Kasumi-1 (cell line): ENCODE measurements at places on chromosomes 12 and 14.

DNA sequence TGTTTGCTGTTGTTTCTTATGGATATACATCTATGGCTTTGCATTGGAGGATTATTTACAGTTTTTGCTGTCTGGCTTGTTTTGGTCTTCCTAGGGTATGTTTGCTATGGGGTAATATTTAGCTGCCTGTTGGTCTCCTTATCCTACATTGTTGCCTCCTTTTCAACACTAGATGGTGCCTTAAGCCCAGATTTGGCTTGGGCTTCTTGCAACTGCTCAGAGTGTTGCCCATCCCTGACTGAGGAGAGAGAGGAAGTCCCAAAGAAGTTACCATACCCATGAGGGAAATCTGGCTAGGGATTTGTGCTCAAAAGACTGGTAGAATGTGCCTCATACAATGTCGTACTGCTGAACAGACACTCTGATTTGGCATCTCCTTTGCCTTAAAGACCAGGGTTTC lies 94.6 kb upstream of the MUCL1 start:
- peak; percentile 39 for DNase-seq

GRCh38 chr12:71599210-71599609 lies 64.4 kb downstream of the ZFC3H1 start:
- no peak for DNase-seq

GRCh38 chr12:80567401-80567800 lies 123.4 kb downstream of the PTPRQ start:
- no peak for DNase-seq

DNA sequence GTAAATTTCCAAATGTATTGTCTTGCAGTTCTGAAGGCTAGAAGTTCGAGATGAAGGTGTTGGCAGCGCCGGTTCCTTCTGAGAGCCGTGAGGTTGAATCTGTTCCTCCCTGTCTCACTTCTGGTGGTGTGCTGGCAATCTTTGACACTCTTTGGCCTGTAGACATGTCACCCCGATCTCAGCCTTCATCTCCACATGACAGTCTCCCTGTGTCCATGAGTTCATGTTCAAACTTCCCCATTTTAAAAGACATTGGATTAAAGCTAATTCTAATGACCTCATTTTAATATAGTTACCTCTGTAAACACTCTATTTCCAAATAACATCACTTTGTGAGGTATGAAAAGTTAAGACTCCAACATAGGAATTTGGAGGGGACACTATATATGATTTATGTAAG lies 4.1 kb upstream of the RBM19 start:
- peak; percentile 18 for DNase-seq

DNA sequence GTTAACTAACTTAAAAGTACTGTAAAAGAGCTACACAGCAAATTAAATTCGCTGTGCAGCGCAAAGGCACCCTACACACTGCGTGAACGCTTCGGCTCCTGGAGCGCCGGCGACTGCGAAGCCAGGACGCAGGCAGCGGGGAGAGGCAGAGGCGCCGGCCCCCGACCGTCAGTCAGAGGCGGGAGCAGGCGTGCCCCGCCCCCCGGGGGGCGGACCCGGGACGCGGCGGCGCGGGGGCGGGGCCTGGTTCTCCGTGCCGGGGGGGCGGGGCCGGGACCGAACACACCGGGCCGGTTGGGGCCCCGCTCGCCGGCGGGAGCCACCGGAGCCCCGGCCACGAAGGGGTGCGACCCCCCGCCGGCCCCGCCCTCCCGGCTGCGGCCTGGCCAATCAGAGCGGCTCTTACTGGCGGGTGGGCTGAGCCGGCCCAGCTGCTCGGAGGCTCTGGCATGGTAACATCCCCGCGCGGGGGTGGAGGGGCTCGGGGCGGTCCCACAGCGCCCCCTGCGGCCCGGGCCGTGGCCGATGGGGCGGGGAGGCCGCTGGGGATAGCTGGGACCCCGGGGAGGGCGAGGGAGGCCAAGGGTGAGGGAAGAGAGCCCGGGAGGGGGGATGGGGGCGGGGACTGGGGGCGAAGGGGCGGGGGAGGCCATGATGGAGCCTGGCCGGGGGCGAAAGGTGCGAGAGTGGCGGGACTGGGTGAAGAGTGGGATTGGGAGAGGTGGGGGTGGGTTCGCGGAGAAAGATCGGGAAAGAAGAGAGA lies at the start of gene PRPF40B:
Gene PRPF40B (plus strand): TSS at position 420 of the 763 bp plus-strand sequence. CDS start 30 bp downstream, at position 450.
- DNase-seq = peak; percentile 77

- no peak for DNase-seq
Observed at GRCh38 chr12:31362115-31362758, 36.3 kb upstream of the SINHCAF start.

- DNase-seq = peak; percentile 31
Observed at GRCh38 chr12:54393743-54394142, 9.2 kb upstream of the ZNF385A start.

DNA sequence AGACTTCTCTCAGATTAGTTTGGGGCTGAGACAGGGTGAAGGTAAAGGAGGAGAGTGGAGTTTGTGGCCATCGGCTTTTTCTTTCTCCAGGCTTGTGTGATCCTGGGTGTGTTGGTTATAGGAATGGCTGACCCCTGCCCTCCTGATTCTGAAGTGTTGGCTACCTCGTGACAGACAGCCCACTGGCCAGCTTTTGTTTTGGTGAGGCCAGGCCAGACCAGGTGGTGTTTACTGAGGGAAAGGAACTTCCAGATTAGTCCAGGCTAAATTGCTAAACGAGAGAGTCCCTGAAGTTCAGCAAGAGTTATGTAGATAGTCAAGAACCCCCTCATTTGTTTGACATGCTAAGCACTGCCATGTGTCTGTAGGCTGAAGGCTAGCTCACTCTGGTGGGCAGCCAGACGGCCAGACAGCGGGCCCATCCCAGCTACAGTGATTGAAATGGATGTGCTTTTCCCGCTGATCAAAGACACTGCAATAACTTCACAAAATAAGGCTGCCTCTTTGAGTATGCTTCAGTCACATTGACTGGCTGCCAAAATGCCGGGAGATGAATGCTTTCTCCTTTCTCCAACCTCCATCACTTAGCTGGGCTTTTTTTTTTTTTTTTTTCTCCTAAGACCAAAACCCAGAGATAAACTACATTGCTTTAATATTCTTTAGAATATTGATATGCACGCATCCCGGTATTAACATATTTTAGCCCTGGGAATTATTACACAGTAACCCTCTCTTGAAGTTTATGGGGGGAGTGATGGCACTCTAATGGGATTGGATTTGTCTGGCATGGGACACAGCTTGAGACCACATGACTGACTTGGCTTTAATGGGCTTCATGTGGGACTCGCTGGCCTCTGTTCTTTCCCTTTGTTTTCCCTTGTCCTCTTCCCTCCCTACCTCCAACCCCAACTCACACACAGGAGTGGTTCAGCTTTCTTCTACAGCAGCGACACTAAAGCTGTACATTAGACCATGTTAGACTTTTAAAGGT lies 76.9 kb downstream of the SMOC1 start:
- no peak for DNase-seq
